ENCODE measurements at places on chromosomes 7 and 10.

DNA sequence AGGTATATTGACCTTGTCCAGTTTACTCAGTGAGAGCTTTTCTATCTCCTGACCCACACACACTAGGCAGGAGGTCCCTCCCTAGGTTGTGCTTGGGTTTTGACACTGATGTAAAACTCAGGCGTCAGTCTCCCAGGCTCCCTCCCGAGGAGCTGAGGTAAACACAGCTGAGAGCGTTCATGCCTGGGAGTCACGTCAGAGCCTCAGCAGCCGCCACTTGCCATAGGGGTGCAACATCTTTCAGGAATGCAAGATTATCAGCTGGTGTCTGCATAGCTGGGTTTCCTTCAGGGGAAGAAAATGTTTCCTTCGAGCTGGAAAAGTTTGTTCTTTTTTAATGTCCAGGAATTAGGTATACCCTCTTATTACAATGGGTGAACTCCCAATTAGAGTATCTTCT, 70.6 kb downstream of the FGFR2 start:
- no peak for DNase-seq

GRCh38 chr10:15345450-15345849, 25.6 kb downstream of the FAM171A1 start:
- no peak for DNase-seq

DNA sequence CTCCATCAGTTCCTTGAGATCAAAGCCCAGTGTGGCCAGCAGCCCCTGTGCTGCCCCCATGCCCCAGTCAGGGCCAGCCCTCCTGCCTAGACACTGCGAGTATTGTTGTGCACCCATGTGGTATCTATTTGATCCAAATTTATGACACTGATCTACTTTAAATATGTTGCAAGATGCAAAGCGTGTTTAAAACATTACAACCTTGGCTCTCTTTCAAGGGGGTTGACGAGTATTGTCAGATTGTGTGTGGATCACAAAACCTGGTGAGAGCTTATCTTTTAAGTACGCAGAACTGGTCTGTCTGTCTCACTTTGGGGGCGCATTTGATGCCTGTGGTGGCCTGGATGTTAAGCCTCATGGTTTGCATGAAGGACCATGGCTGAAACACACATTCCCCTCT, 108.9 kb downstream of the COL13A1 start:
- DNase-seq = no peak

DNA sequence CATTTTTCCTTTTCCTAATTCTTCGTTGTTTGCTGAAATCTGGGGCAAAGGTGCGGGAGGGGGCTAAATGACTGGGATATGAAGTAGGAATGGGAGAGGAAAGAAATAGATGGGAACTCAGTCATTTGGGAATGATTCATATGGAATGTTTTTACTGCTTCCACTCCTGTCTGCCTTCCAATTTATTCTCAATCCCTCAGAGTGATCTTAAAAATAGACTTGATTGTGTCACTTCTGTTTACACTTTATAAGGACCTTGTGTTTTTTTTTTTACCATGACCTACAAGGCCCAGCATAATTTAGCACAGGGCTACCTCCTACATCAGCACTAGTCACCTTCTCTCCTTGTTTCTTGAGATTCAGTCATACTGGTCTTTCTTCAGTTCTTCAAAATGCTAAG, 97.9 kb downstream of the PTEN start:
- no peak for DNase-seq

DNA sequence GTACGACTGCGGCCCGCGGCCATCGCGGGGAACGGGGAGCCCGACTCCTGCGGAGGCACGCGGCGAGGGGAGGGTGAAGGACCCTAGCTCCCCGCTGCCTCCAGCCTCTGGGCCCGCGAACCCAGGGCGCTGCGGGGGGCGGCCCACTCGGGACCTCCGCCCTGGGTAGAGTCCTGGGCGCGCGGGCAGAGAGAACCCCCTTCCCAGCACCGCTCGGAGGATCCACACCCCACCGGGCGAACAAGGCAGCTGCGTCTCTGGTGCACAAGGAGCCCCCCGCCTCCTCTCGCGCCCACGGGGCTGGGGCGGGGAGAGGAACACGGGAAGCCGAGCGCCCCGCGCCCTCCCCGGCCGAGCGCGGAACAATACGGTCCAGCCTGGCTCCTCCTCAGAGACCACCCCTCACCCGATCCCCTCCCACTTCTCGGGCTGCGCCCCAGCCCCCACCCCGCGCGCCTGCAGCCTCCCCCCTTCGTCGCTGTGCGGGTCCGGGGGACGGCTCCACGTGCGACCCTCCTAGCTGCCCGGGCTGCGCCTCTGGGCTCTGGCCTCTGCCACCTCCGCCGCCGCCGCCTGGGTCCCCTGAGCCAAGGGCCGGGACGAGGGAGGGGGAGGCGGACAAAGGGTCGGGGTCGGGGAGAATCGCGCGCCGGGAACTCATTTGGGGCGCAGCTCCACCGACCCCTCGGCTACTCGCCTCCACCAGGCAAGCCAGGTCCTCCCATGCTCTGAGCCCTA, at the start of gene WDR86:
Gene WDR86, minus strand, starts transcription at position 372 of the 738 bp plus-strand sequence. CDS start 449 bp downstream, outside the sequence.
- no peak for DNase-seq

DNA sequence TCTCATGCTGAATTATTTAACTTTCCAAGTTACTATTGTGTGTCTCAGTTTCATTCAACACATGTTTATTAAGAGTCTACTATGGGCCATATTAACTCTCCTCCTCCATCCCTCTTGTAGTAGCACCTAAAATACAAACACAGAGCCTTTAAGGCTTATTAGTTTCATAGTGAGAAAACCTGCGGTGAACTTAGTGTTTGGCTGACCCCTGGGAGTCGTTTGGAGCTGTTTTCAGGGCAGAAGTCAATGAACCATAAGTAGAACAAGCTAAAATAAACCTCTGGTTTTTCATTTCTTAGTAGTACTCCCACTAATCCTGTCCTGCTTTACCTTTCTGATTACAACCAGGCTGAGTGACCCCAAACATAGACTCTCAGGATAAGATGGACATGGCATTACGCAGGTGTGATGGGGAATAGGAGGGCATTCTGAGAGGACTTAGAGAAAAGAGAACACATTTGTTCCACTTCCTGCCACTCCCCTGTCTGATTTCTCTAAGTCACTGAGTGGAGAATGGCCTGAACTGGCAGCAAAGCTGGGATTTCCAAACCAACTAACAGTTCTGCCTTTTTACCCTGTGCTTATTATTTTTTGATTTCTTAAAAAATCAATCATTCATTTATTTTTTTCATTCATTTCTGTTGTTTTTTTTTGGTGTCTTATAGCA, 74.5 kb downstream of the LRMDA start:
- DNase-seq = no peak

GRCh38 chr7:87225696-87226095, 6.2 kb upstream of the TMEM243 start:
- no peak for DNase-seq

DNA sequence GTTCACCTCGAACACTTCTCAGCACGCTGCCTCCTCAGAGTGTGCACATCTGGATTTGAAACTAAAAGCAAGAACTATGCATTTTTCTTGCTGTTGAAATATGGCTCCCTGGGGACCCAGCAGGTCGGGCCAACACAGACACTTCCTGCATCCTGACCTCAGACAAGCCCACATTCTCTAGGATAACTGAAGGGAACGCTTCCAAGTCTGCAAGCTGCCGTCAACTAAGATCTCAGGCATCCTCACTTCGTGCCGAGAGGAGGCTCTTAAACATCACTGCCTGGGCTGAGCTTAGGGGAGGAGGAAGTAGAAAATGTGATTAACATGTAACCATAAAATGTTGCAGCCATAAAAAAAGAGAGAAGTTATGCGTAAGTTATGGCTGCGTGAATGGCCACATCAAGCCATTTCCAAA, 65.5 kb downstream of the PYROXD2 start:
- DNase-seq = peak; percentile 25

- peak; percentile 21 for DNase-seq
Observed at GRCh38 chr10:3239066-3239919, 66.7 kb upstream of the PITRM1 start.

- DNase-seq = no peak
Observed at GRCh38 chr10:12156367-12157123, 27.1 kb downstream of the SEC61A2 start.

GRCh38 chr7:901388-902154, 25.2 kb downstream of the GET4 start:
- no peak for DNase-seq
